ENCODE measurements at places on chromosomes 3 and 15.

DNA sequence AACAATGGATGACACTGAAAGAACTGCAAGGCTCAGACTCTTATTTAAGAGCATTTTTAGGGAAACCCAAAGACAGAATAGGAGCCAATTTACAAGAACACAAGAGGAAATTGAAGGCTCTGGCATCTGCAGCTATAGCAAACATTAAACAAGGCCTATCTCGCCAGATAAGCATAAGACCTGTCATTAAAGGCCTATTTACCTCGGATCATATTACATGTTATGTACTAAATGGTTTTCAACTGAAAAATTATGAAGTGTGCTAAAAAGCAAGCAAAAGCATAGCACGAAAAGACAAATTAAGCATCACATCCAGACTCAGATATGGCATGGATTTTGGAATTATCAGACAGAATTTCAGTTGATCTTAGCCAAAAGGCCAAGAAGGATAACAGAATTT, 617.1 kb downstream of the SQOR start:
- DNase-seq, result no peak

DNA sequence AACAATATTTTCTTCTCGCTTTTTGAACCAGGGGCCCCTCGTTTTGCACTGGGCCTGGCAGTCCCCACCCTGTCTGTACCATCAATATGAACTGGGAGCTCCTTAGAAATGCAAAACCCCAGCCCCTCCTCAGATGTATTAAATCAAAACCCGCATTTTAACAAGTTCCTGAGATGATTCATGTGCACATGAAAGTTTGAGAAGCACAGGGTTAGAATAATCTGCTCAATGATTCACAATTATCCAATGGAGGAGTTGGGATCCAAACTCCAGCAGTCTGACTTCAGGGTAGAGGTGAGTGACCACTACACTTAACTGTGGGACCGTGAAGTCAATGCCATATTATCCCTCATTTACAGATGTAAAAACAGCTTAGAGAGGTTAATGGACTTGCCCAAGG, 256.4 kb downstream of the IGSF11 start:
- no peak for DNase-seq

GRCh38 chr15:52228921-52229320, 37.7 kb upstream of the GNB5 start:
- no peak for DNase-seq

DNA sequence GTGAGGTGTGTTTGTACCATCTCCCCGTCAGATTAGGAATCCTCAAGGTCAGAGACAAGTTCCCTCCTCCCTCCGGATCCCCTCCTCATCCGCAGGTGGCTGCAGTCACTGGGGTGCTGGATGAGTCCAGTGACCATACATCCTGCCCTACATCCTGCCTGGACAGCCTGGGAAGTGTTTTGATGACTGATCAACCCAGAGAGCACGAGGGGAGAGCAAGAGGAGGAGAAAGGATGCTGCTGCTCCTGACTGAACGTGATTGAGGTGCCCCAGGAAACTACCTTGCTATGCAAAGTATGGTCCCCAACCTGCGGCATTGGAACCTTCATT, 65.1 kb downstream of the SLC12A8 start:
- DNase-seq, result no peak

DNA sequence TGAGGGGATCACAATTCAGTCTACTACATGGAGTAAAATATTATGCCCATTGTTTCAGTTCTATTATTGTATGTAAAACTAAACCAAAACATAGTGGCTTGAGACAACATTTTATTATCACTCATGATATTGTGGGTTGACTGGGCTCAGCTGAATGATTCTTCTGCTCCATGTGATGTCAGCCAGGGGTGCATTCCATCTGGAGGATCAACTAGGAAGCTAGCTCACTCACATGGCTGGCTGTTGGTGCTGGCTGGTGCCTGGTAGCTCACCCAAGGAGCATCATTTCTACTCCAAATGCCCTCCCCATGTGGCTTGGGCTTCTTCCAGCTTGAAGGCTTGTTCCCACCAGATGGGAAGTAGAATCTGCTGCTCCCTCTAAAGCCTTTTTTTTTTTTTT, 51.8 kb upstream of the CLRN1 start:
- no peak for DNase-seq

DNA sequence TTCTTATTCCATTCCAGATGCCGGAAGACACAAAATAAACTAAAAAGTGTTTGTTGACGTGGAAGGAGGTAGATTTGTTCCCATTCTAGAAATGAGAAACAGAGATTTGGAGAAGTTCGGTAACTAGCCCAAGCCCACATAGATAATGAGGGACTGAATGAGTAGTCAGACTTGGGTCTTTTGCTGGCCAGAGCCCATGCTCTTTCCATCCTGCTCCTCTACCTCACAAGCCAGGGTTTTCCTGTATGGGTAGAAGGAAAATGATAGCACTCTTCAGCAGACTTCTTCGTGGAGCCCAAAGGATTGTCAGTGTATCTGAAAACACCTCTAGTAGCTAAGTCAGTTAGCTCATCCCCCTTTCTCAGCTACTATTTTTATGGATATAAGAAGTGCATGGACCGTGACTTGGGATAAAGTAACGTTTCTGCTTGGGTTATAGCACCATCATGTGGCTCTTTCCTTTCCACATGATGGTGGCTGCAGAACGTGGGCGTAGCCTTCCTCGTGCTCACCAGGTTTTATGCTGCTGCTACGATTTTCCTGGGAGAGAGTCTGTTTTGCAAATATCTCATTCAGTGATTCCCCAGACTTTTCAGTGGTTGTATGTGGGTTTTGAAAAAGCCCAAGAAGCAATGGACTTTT, 84.6 kb downstream of the DGKG start:
- peak; percentile 36 for DNase-seq

DNA sequence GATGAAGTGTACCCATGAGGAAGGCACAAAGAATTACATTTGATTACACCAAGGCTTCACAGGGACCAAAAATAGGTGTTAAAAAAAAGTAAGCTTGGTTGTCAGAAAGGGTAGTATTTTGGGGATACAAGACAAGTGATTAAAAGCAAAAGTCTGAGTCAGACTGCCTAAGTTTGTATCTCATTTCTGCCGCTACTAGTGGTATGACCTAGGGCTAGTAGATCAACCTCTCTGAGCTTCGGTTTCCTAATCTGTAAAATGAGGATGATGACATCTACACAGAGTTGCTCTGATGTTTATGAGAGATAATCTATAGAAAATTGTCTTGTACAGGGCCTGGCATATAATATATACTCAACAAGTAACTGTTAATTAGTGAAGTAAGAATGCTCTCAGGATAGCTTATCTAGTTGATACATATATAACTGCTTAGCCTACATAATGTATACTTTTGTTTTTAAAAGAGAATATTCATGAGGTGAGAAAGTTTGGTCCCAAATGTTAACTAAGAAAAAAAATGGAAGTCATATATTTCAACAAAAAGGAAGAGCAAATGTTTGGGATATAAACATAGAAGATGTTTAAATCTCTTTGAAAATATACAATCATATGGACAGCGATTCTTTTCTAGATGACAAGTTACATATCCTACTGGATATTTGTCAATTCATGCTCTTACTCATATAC, 163.0 kb upstream of the SLC2A2 start:
- DNase-seq, result no peak

- no peak for DNase-seq
These were observed 10.8 kb downstream of the AP3B2 start for GRCh38 chr15:82698711-82699345.

DNA sequence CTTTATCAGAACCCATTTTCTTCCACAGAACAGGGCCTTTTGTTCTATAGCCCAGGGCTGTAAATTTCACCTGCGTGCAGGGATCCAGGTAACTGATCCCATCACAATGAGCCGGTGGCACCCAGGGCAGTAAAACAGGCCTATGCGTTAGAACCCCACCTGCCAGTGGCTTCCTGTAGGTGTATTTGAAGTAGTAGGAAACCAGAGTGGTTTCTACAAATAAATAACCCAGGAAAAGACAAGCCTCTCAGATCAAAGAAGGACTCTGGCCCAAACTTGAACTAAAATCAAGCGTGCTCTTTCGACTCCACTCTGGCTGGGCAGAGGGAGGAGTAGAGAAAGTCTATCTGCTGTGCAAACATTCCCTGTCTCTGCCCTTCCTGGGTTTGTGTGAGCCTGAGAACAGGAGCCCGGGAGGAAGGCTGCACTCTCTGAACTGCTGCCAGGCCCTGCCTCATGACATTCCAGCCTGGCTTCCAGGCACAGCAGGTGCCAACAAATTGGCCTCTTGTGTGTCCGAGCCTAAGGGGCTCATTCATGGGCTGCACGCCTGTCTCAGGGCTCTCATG, 77.7 kb downstream of the CEMIP start:
- no peak for DNase-seq

DNA sequence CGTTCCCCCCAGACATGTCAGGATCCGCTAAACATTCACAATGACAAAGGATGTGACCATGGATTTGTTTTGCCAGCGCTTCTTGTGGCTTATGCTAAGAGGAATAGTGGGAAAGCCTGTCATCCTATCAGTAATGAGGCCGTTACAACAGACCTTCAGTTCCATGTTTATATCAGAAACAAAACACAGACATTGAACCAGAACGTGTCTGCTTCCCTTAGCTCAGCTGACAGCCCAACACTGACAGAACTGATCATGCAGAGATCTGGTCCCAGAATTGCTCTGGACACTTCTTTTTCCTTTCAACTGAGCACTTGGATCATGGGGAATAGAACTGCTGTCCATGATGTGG, 58.3 kb upstream of the MYZAP start:
- DNase-seq, result no peak

DNA sequence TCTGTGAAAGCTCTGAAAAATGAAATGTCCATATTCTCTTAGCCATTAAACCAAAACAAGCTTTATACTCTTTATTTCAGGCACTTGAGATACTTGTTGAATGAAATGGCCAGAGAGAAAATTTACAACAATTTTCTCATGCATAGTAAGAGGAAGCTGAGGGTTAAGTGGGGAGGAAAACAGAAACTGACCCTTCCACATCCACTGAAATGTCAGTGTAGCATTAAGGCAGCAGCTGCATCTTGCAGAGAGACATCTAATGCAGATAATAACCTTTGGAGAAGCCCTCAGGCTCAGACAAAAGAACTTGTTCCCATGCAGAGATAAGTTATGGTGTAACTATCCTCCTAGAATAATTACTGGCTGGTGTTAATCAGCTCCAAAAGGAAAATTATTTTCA, 34.0 kb downstream of the ZDHHC23 start:
- DNase-seq, result no peak

- DNase-seq, result no peak
These were observed 6.0 kb downstream of the DIPK2A start for GRCh38 chr3:143977341-143978262.

DNA sequence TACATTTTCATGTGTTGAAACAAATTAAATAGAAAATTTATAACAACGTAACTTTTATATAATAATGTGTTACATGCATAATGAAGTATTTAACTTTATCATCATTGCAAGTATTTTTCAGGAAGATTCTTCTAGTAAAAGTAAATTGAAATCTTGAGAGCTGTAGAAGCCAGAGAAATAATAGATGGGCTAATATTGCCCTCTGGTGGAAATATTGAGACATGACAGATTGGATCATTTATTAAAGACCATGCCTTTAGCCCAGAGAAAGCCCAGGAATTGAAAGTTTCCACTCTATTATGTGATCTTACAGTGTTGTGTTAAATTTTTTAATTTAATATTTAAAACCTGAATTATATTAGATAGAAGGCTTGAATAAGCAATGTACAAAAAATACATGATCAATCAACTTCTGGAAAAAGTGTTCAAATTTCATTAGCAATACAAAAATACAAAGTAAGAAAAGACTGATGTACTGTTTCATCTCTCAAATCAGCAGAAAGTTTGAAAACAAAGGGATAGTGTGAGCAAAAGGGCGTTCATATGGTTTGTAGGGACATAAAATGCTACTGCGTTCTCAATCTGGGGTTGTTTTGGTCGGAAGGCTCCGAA, 52.7 kb upstream of the SPTSSB start:
- DNase-seq, result no peak

GRCh38 chr3:177251755-177252154, 54.5 kb upstream of the TBL1XR1 start:
- no peak for DNase-seq
